HFFc6 (cell line): ENCODE measurements at places on chromosomes 3 and 15.

DNA sequence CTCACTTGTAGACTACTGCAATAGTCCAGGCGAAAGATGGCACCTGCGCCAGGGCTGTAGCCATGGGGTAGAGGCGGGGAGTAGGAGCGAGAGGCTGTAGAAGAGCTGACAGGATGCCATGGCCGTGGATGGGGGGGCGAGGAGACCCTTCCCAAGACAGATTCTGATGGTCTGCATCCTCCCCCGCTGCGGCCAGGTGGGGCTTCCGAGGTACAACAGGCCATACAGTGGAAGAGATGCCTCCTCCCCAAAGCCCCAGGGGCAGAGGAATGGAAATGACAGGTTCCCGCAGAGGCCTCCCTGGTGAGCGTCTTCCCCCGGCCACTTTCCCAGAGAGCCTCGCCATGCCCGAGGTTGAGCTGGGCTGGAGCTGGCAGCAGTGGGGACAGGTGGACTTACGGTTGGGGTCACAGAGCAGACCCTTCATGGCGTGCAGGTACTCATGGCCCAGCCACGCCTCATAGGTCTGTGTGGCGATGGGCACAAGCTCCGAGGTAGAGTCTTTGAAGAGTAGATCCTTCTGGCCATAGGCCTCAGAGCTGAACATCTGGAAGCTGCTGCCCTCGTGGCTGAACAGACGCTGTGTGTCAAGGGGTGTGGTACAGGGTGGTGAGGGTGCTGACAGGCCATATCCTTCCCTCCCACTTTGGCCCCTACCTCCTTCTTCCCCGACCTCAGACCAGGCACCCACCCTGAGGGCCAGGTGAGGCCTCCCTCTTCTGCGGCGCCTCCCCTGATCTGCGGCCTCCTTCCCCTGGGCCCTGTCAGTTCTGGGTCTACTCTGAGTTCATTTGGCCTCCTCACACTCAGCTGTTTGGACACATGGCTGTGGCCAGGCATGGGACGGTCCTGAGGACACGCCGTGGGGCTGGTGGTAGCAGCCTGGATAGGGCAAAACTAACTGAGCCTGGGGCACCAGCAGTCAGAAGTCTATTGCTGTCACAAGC is 13.6 kb downstream of the MELTF start:
- DNase-seq, result no peak

GRCh38 chr3:55435491-55435890 is 51.6 kb downstream of the WNT5A start:
- DNase-seq, result no peak

GRCh38 chr3:185552358-185552877 is at the start of gene LIPH:
TSS of gene LIPH (minus strand) at chr3:185552588. CDS start at chr3:185552471, 117 bp downstream.
- DNase-seq, result peak; percentile 8

DNA sequence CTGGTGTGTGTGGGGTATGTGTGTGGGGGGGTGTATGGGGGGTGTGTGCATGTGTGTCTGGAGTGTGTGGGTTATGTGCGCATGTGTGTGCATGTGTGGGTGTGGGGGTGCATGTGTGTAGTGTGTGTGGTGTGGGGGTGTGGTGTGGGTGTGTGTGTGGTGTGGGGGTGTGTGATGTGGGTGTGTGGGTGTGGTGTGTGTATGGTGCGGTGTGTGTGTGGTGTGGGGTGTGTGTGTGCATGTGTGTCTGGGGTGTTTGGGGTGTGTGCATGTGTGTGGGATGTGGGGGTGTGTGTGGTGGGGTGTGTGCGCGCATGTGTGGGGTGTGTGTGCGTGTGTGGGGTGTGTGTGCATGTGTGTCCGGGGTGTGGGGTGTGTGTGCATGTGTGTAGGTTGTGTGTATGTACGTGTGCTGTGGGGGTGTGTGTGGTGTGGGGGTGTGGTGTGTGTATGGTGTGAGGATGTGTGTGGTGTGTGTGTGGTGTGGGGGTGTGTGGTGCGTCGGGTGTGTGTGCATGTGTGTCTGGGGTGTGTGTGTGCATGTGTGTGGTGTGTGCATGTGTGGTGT is 6.2 kb upstream of the OCA2 start:
- no peak for DNase-seq

- peak; percentile 34 for DNase-seq
These were observed 1078.5 kb downstream of the TUSC7 start for GRCh38 chr3:117788061-117788460.

- DNase-seq, result no peak
These were observed 49.6 kb downstream of the FAM98B start for GRCh38 chr15:38503496-38503895.

DNA sequence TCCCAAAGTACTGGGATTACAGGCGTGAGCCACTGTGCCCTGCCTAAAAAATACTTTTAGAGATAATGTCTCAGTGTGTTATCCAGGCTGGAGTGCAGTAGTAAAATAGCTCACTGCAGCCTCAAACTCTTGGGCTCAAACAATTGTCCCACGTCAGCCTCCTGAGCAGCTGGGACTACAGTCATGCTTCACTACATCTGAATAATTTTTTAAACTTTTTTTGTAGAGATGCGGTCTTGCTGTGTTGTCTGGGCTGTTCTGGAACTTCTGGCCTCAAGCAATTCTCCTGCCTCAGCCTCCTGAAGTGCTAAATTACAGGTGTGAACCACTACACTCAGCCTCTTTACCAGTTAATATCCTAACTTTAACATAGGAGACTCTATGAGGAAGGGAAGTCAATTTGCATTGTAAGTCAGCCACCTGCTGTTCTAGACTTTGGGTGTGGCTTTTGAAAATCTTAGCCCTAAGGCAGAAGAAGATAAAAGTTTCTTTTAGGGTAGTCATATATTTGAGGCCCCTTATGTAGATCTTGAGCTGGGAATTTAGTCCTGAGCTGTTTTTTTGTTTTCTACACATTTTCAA is 78.2 kb upstream of the RASGRP1 start:
- DNase-seq, result no peak

GRCh38 chr15:94205366-94205765 is 26.0 kb upstream of the MCTP2 start:
- DNase-seq, result peak; percentile 50

- DNase-seq, result peak; percentile 63
These were observed 132.4 kb upstream of the OSTN start for GRCh38 chr3:191066669-191067068.

DNA sequence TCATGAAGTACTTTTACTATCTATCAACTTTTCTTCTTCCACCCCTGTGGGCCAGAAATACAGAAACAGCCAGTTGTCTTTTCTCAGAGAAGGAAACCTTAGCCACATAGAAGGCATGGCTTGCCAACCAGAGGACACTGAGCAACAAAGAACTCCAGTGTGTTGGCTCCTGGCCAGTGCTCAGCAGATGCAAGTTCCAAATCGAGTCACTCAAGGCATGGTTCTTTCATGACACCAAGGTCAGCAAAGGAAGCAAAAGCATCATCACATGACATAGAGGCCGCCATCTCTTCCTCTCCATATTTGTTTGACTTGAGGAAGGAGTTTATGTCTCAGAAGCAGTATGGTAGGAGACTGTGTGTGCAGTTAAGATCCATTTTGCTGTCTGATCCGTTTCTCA is 92.2 kb downstream of the MYLK start:
- DNase-seq, result peak; percentile 17

DNA sequence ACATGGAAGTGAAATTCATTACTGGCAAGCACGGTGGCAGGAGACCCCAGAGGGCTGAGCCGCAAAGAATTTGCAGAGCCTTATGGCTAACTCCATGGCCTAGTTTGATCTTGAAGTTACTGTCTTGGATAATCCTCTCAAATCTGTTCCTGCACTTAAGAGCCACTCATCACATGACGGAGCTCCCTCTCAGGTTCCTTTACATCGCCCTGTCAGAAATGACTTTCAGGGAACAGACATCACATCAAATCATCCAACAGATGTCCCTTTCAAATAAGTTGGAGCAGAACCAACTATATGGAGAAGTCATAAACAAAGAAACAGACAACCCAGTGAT is 328.8 kb upstream of the THBS1 start:
- DNase-seq, result no peak

DNA sequence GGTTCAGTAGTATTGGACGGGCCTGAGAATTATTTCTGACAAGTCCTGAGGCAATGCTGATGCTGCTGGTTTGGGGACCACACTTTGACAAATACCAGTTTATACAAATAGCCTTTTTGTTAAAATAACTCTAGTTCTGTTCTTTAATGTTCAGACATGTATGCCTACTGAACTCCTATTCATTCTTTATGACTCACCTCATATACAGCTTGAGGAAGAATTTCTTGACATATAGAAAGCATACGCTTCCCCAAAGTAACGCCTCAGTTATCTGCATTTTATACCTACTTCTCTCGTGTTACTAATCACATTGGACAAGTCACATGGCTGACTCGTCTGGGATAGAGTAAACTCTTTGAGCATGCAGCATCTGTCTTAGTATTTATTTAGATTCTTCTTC is 145.4 kb upstream of the GOLIM4 start:
- no peak for DNase-seq

- no peak for DNase-seq
These were observed 13.9 kb downstream of the EOMES start for GRCh38 chr3:27708250-27708649.

DNA sequence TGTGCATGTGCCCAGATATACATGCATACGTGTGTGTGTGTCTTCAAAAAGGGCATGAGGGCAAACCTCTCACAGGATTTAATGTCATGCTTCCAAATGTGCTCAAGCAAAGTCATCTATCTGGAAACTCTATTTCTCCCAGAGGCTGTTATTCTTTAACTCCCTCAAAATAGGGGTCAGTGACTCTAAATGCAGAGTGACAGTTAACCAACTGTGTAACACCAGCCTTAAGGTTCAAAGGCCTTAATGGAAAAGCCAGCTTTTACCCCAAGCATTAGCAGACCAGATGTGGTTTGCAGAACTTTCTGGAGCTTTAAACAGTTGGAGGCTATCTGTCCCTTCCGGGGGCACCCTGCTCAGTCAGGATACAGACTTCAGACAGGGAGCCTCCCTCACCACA is 70.4 kb upstream of the SLC7A14 start:
- no peak for DNase-seq

GRCh38 chr3:170327040-170327808 is 30.3 kb upstream of the SKIL start:
- DNase-seq, result no peak

- DNase-seq, result peak; percentile 88
These were observed 42.1 kb upstream of the ACTC1 start for GRCh38 chr15:34837246-34838016.

DNA sequence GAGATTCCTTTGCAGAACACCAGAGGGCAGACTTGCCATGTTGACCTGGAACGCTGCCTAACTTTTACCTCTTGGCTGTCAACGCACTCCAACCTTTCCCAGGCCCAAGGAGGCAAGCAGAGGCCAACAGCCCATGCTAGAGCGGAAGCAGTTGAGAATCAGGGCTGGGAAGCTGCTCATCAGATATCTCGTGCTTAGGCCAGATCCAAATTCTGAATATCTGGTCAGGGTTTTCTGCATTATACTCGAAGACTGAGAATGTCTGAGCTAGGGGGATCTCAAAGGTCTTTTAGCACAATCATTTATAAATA is 2.5 kb downstream of the XIRP1 start:
- DNase-seq, result peak; percentile 36

- DNase-seq, result no peak
These were observed 34.6 kb downstream of the GNB4 start for GRCh38 chr3:179416681-179417080.

DNA sequence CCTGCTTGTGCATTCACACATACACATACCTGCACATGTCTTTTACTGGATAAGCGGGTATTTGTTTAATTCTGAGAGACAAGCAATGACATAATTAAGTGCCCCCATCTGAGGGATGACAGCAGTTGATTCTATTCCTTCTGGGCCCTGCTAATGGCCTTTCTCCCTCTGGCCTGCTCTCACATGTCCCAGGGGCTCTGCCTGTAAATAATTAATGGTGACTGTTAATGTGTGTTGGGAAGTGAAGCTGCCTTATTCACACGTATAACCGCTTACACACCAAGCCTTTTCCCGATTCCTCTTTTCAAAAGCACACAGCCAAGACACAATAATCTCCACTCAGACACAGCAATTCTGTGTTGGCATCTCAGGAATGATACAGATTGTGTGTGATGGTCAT is 47.8 kb downstream of the LRRK1 start:
- no peak for DNase-seq

GRCh38 chr3:124584552-124585391 is 145.5 kb upstream of the UMPS start:
- DNase-seq, result no peak
